ENCODE measurements at places on chromosomes 11 and 22.

DNA sequence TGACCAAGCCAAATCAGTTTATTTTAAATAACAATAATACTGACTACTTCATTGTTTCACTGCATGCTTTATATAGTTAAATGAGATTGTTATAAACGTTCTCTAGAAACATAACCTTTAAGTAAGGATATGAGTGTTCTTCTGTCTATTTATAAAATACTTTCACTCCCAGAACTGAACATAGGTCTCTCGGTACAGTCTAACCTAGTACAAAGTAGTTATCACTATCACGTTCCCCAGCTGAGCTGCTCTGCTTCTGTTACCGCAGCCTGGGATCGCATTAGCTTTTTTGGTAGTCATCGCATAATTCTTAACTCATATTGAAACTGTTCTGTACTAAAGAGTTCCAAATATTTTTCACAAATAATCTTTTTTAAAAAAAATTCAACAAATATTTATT lies 143.6 kb downstream of the WNT11 start:
- no peak for DNase-seq

DNA sequence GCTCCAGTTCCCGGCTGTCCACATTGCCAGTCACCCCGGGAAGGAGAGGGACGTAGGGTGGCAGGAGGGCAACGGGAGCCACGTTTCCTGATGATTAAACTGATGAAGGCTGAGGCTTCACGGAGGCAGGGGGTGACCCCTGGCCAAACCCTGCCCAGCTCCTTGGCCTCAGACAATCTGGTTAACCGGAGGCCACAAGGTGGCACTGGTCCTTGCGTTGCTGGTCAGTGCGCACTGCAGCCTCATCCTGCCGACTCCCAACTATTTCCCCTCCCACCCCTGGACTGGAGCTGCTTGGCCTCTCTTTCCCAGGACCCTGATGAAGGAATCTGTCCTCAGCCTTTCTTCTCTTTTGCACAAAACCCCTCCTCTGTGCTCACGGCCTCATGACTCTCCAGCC lies 75.3 kb downstream of the PDE2A start:
- peak; percentile 58 for DNase-seq

- no peak for DNase-seq
Observed at GRCh38 chr11:83520849-83521248, 234.7 kb upstream of the CCDC90B start.

GRCh38 chr11:78423241-78423640 lies 5.6 kb upstream of the GAB2 start:
- DNase-seq: no peak

- DNase-seq: peak; percentile 59
Observed at GRCh38 chr11:62707277-62707861, at the start of the genes BSCL2 and GNG3. Gene BSCL2 (minus strand): TSS chr11:62707424. CDS start chr11:62707195, 229 bp downstream. Gene GNG3 (plus strand): TSS chr11:62707676. CDS start chr11:62708296, 620 bp downstream.

DNA sequence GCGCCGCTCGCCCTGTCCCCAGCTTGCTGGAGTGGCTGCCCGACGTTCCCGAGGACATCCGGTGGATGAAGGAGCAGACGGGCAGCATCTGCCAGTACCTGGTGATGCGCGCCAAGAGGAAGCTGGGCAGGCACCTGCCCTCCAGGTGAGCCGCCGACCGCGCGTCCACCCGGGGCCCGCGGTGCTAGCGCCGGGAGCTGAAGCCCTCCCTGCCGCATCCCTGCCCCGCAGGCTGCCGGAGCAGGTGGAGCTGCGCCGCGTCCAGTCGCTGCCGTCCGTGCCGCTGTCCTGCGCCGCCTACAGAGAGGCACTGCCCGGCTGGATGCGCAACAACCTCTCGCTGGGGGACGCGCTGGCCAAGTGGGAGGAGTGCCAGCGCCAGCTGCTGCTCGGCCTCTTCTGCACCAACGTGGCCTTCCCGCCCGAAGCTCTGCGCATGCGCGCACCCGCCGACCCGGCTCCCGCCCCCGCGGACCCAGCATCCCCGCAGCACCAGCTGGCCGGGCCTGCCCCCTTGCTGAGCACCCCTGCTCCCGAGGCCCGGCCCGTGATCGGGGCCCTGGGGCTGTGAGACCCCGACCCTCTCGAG lies 3.3 kb upstream of the CRACR2B start:
- DNase-seq: peak; percentile 85

DNA sequence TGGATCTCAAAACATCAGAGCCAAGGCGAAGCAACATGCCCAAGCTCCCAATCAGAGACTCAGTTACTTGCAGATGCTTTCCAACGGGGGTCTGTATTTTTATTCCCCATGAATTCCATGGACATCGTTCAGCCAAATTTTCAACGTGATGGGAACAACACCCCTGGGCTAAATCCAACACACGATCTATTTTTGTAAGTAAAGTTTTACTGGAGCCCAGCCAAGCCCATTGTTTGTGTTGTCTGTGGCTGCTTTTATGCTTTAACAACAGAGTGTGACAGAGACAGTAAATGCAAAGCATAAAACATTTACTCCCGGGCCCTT lies 33.7 kb downstream of the SLC5A1 start:
- peak; percentile 13 for DNase-seq

GRCh38 chr11:115985896-115986295 lies 481.7 kb upstream of the CADM1 start:
- DNase-seq: no peak

DNA sequence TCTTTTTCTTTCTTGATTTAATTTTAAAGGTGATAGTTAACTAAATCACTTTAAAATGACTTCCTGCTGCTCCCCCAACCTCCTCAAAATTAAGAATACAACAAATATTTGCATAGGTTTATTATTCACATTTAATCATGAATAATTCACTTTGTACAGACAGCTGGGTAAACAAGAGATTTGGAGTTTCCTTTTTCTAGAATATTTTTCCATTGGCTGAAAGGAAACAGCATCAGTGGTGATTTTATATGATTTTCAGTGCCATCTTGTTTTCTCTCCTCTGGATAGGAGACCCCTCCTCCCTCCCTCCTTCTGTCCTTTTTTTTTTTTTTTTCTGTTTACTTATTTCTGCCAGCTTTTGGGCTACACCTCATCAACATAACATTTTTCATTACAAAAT lies 60.5 kb downstream of the LIF start:
- DNase-seq: no peak

DNA sequence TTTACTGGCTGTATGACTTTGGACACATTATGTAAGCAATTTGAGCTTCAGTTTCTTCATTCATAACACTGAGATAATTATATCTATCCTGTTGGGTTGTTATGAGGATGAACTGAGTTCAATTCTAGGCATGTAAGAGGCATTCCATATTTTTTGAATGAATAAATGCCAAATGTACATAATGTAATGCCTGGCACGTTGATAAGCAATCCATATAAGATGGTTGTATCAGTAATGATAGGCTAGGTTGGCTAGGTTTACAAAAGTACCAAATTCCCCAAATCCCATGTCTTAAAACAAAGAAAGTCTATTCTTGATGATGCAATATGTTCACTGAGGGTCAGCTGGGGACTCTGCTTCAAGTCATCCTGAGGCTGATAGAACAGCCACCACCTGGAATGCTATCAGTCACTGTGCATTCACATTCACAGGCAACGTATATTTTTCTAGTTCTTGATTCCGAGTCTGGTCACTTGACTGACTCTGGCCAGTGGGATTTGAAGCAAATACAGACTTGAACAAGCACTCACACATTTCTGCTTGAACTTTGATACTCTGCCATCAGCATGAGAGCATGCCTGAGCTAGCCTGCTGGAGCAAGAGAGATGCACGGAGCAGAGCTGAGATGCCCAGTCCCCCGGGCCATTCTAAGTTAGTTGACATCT lies 104.0 kb upstream of the TIMP3 start:
- no peak for DNase-seq

- no peak for DNase-seq
Observed at GRCh38 chr22:43333978-43334377, 9.2 kb downstream of the SCUBE1 start.

DNA sequence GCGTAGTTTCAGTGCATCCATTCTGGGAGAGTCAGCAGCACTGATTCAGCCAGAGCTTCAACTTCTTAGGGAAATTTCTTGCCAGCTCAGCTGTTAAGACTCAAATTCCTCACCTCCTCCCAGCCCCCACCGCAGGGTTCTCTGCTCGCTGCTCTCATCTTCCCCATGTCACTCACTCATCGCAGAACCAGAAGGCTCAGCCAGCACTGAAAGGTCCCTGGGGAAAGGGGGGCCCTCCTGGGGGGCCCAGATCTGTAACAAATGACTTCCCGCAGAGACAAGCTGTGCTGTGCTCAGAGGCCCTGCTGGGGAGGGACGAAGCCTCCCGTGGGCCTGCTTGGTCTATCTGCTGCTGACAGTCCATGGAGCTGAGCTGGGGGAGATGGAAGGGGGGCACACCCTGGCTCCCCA lies 220.6 kb downstream of the NTM start:
- DNase-seq: peak; percentile 65

GRCh38 chr22:28597665-28598064 lies 82.0 kb downstream of the TTC28 start:
- DNase-seq: no peak

DNA sequence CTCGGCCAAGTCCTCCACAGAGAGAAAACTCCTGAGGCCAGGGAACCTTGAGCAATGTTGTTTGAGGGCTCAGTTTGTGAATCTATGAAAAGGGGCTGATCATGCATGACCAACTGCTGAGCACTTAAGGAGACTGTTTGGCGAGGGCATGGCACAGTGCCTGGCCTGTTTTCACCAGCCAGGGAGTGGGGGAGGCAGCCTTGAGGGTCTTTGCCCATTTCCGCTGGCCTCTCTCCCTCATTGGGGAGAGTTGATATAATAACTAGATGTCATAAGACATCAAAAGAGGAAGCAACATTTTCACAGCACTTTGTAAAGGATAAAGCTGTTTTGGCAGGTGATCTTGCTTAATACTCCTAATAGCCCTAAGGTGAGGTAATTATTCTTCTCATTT lies 110.6 kb downstream of the TP53I11 start:
- no peak for DNase-seq

GRCh38 chr11:132278801-132279574 lies 908.6 kb downstream of the NTM start:
- DNase-seq: peak; percentile 56

- DNase-seq: no peak
Observed at GRCh38 chr11:82080160-82080559, 653.5 kb downstream of the FAM181B start.

- DNase-seq: peak; percentile 80
Observed at GRCh38 chr11:19924311-19924710, 211.7 kb downstream of the NAV2 start.

DNA sequence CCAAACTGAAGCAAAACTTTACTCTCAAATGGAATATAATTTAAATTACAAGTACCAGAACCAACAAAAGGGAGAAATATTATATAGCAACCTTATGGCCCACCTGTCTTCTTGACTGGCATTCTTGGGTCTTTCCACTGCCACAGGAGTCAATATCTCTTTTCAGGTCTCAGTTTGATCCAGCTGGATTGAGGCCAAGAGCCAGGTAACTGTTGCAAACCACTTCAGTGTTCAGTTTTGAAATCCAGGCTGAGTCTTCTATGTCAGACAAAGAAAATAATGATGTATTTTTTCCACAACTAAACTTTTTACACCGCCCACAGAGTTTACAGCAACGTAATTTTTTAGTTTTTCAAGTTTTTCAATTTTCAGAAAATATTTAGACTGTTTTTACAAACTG lies 648 bp downstream of the DLG2 start:
- peak; percentile 16 for DNase-seq

- DNase-seq: peak; percentile 67
Observed at GRCh38 chr11:116930177-116930576, 92.8 kb upstream of the APOA1 start.

DNA sequence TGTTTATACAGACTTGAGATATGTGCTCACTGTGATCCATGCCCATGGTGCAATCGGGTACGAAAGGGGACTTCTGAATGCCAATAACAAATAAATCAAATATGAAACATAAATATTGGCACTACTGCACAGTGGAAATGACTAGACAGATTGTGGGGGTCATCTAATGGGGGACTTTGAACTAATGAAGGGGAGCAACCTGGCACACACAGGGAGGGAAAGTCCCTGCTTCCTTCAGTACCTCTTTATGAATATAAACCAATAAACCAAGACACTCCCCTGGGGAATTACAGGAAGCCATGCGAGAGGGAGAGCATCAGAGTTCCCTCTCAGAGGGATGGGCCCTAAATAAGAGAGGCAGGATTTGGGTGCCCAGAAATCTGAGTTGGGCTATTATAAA lies 21.1 kb downstream of the MIF start:
- no peak for DNase-seq

GRCh38 chr11:85118151-85118550 lies 509.0 kb downstream of the DLG2 start:
- no peak for DNase-seq

GRCh38 chr11:64226507-64227051 lies 505 bp downstream of the NUDT22 start:
- DNase-seq: peak; percentile 64

DNA sequence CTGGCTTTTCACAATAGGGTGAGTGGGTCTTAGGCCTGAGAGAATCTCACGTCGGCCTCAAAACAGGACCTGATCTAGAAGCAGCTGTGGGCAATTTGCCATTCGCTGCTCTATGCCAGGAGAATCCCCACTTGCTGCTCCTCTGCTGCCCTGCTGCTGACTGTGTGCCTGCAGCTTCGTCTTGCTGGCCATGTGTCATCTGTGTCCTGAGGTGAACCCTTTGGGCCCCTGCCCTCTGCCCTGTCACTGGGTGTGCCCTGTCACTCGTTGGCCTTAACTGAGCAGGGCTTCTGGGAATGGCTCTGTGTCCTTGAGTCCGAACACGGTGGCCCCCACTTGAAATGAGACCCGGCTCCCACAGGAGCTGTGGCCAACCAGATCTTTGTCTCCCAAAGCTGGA lies 6.2 kb downstream of the NAA40 start:
- DNase-seq: peak; percentile 83

DNA sequence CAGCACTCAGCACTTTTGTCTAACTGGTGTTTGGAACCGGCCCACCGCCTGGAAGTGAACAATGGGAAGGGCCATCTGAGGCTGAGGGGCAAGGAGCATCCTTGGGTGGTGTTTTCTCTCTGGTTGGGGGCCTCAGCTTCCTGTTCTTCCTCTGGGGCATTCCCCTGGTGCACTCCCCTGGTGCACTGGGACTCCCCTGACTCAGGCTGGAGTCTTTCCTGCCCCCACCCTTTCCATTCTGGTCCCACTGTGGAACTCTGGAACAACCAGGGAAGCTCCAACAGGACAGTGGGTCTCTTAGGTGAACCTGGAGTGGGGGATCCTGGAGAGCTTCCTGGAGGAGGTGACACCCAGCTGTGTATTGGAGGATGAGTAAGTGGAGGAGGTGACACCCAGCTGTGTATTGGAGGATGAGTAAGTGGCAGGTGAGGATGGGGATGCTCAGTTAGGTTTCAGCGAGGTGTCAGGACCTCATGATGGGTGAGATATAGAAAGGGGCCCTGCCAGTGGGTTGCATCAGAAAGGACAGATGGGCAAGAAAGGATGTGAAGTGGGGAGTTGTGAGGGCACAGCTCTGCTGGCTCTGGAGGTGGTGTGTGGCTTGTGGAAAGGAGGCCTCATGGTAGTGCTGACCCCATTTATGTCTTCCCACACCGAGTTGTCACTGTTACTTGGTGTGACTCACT lies 132.1 kb downstream of the OSBP2 start:
- no peak for DNase-seq

GRCh38 chr11:31355131-31355530 lies 14.4 kb downstream of the DCDC1 start:
- peak; percentile 18 for DNase-seq
